ENCODE measurements at places on chromosomes 6 and 20. TPM values are rescaled to one million over a fixed set of nuclear protein-coding genes. Genes with fewer than 3 reads are reported as not detected.

DNA sequence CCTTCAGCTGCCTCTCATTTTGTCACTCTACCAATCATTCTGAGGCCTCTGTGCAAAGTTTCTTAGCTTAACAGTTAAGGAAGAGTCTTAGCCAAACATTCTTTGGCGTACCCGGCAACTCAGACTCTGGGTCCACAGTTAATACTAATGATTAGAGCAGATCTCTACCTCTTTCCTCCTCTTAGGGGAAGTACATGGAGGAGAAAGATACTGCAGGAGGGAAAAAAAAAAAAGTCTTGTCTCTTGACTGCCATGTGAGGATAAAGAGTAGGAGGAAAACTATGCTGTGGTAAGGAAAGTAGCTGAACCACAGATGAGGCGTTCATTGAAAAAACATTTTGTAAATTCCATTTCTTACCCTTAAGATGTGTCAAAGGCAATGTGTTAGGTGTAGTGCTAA lies 44.0 kb upstream of the MARCKS start:
- peak; percentile 54 for DNase-seq
- peaks cover 18% of the 10 kb centered on the region for H3K4me1 ChIP-seq
- peak overlapping the region; percentile 95 for H3K27ac ChIP-seq
- no peaks in the 10 kb centered on the region for H3K27me3 ChIP-seq

DNA sequence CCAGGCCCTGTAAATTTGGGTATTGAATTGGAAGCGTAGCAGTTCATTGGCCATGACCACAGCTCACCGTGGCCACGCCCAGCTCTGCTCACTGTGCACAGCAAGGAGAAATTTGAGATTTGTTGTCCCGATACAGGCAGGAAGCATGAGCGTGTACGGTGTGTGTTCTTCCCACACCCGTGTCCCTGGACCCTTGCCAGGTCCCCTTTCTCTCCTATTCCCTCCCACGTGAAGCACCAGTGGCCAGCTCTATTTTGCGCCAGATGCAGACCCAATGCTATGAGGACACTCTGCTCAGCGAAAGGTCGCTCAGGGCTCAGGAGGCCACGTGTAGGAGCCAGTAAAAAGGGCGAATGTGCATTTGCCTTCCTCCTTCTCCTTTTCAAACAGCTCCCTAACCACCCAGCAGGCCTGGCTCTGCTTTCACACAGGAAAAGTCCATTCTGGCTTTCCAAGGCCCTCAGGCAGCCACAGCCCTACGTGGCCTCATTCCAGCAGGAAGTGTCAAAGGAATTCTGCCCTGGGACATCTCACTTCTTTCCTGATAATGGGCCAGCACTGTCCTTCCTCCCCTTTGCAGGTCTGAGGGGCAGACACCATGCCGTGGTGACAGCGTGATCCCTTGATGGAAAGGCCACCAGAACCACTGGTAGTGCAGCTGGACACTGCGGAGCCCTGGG lies 499.2 kb upstream of the CDH4 start:
- H3K36me3 ChIP-seq: no peaks in the 10 kb centered on the region
- no peak for DNase-seq
- no peak overlapping the region for H3K27ac ChIP-seq
- no peaks in the 10 kb centered on the region for H3K4me1 ChIP-seq
- no peak overlapping the region for H3K4me3 ChIP-seq

DNA sequence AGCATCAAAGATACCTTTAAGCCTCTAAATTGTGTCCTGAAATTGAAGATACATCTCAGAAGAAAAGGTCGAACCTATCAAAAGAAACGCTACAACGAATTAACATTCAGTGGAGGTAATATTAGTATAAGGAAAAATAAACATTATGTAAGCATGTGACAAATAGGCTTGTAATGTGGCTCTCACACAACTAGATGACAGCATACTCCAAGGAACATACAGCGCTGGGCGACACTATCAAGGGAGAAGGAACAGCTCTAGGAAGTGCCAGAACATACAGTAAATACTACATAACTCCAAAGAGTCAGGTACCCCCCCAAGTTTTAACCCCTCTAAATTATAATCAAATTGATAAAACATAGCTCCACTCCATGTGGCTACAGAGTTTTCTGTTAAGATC lies 103.5 kb downstream of the LAMP5 start:
- no peak overlapping the region for H3K27ac ChIP-seq
- H3K27me3 ChIP-seq: peaks cover 29% of the 10 kb centered on the region
- H3K36me3 ChIP-seq: no peaks in the 10 kb centered on the region
- peak; percentile 66 for DNase-seq
- no peak overlapping the region for H3K4me3 ChIP-seq
- H3K4me1 ChIP-seq: peaks cover 6% of the 10 kb centered on the region

DNA sequence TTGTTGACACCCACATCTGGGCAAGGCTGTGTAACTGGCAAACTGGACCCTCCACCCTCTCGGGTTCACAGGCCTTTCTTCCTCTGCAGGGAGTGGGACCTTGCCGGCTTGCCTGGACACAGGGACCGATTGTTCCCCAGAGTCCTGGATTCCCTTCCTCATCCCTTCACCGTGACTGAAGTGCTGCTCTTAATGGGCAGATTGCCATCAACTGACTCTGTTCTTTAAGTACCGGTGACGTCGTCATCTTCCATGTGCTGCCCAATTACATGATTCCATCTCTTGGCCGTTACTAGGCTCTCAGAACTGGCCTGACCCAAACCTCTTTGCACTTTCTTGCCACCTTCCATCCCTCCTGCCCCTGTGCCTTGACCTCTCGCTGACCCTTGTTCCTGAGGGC lies 85.4 kb downstream of the EYA4 start:
- H3K4me1 ChIP-seq: no peaks in the 10 kb centered on the region
- DNase-seq: peak; percentile 30
- no peaks in the 10 kb centered on the region for H3K27me3 ChIP-seq
- no peak overlapping the region for H3K27ac ChIP-seq
- H3K36me3 ChIP-seq: no peaks in the 10 kb centered on the region

The OVOL2 gene
- not detected for total RNA-seq

DNA sequence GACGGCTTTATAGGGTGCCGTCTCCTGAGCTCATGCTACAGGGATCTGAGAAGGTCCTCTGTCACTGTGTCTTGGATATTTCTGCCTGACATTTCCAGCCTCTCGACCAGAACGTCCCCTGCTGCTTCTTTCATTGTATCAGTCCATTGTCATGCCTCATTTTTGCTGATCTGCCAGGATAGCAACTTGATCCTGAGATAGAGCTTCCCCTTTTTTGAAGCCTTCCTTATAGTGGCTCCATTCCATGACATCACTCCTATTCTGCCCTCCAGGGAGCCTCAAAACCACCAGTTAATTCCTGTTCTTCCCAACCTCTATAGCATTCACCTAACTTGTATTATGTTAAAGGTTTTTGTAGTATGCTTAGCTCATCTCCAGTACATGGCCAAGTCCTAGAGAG lies 431.8 kb upstream of the NOX3 start:
- H3K27me3 ChIP-seq: no peaks in the 10 kb centered on the region
- no peaks in the 10 kb centered on the region for H3K4me1 ChIP-seq
- H3K36me3 ChIP-seq: no peaks in the 10 kb centered on the region

The DEFB126 gene
- total RNA-seq: not detected

DNA sequence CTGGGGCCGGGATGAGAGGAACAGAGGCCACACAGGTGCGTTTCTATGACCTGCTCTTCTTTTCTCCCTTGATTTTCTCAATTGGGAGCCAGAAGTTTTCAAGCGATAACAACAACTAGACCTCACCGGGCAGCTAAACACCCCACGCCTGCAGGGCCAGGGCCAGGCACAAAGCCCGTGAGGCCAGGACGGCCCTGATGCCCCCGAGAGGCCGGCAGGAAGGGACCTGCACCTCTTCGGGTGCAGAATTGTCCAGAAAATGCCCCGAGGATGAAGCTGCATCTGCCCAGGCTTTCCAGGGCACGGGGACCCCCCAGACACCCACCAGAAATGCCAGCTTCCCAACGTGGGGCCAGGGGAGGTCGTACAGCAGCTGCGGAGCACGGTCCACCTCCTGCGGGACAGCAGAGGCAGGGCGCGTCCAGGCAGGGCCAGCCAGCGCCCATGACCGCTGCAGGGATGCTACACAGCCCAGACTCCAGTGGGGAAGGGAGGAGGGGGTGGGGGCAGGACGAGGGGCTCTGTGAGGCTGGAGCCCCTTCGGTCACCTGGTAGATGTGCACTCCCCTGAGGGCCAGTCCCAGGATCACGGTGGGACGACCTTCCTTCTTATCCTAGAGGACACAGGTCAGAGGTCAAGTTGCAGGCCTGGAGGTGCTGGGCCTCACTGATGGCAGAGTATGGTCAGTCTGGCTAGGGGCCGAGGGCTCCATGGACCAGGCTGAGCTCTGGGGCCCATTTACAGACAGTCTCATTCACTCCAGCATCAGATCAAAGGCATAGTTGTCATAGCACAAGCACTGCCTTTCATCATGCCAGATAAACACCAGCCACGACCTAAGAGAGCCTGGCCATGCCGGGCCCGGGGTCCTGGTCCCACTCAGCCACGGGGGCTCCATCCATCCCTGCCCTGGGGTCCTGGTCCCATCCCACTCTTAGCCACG lies 16.4 kb downstream of the FRMD1 start:
- H3K27me3 ChIP-seq: no peaks in the 10 kb centered on the region
- H3K27ac ChIP-seq: no peak overlapping the region
- no peak overlapping the region for H3K4me3 ChIP-seq
- H3K4me1 ChIP-seq: no peaks in the 10 kb centered on the region
- no peaks in the 10 kb centered on the region for H3K36me3 ChIP-seq

The SMPDL3A gene
- total RNA-seq: 22.7 TPM

- H3K4me3 ChIP-seq: no peak overlapping the region
- H3K27ac ChIP-seq: no peak overlapping the region
- H3K36me3 ChIP-seq: no peaks in the 10 kb centered on the region
- peaks cover 20% of the 10 kb centered on the region for H3K4me1 ChIP-seq
- peaks cover 2% of the 10 kb centered on the region for H3K27me3 ChIP-seq
- no peak for DNase-seq
Measured at GRCh38 chr6:89032599-89032998, 48.0 kb upstream of the PNRC1 start.

DNA sequence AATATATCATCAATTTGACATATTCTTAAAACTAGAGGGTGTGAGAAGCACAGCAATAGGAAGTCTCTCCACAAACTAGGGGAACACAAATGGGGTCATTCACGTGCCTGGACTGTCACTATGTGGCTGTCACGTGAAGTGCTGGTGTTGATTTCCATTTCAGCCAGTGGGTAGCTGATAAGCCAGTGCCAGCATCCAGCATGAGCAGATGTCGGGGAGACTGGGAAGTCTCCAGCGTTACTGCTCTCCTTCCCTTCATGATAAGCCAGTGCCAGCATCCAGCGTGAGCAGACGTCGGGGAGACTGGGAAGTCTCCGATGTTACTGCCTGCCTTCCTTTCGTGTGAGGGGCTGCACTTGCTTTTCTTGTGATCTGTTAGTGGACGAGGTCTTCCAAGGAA lies 5.6 kb upstream of the SLC17A9 start:
- no peak overlapping the region for H3K4me3 ChIP-seq
- H3K4me1 ChIP-seq: no peaks in the 10 kb centered on the region

- peaks cover 38% of the 10 kb centered on the region for H3K4me1 ChIP-seq
- no peaks in the 10 kb centered on the region for H3K36me3 ChIP-seq
- H3K27me3 ChIP-seq: no peaks in the 10 kb centered on the region
- no peak overlapping the region for H3K27ac ChIP-seq
Measured at GRCh38 chr20:25546048-25546447, 39.3 kb downstream of the NINL start.

GRCh38 chr6:109282756-109283155 lies 99.5 kb downstream of the CD164 start:
- H3K27ac ChIP-seq: no peak overlapping the region
- peaks cover 22% of the 10 kb centered on the region for H3K27me3 ChIP-seq
- DNase-seq: no peak
- H3K4me3 ChIP-seq: no peak overlapping the region
- no peaks in the 10 kb centered on the region for H3K4me1 ChIP-seq

The CTAGE9 gene
- total RNA-seq: not detected

DNA sequence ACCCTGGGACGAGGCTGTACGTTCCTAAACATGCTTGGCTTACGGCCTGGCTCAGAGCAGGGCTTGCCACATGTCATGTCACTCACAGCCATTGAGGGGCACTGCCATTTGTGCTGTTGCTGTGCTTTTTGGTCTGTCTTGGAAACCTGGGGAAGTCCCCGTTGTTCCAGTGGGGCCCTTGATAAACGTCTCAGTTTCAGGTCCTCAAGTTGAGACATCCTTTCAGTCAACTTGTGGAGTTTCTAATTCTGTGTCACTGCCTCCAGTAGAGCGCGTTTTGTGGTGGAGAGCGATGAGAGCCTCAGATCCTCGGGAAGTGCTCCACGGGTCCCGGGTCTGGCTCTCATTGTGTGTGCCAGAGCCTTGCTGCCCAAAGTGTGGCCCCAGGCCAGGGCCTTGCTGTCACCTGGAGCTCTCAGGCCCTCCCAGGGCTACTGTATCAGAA lies 43.0 kb upstream of the CCR6 start:
- no peak overlapping the region for H3K4me3 ChIP-seq
- no peak overlapping the region for H3K27ac ChIP-seq
- no peaks in the 10 kb centered on the region for H3K27me3 ChIP-seq
- H3K4me1 ChIP-seq: no peaks in the 10 kb centered on the region
- DNase-seq: no peak

The TFAP2D gene
- not detected for total RNA-seq

GRCh38 chr6:474453-475185 lies 83.1 kb downstream of the IRF4 start:
- H3K4me3 ChIP-seq: no peak overlapping the region
- DNase-seq: no peak
- H3K27me3 ChIP-seq: peaks cover 6% of the 10 kb centered on the region
- H3K4me1 ChIP-seq: no peaks in the 10 kb centered on the region
- H3K36me3 ChIP-seq: no peaks in the 10 kb centered on the region
- H3K27ac ChIP-seq: no peak overlapping the region

The TSPO2 gene
- total RNA-seq: not detected

- peaks cover 25% of the 10 kb centered on the region for H3K4me1 ChIP-seq
- H3K4me3 ChIP-seq: peak within 1 kb of the TSS; percentile 93
- H3K36me3 ChIP-seq: peaks cover 4% of the 10 kb centered on the region
- no peaks in the 10 kb centered on the region for H3K27me3 ChIP-seq
- H3K27ac ChIP-seq: peak within 1 kb of the TSS; percentile 100
- peak; percentile 96 for DNase-seq
Measured at GRCh38 chr20:543369-544152, at the start of gene CSNK2A1. CSNK2A1 (minus strand) TSS chr20:543790; CDS start chr20:508551, 35,239 bp downstream.

GRCh38 chr20:19995220-19995863 lies 21.8 kb upstream of the NAA20 start:
- peak; percentile 46 for DNase-seq
- peak overlapping the region; percentile 95 for H3K27ac ChIP-seq
- peaks cover 45% of the 10 kb centered on the region for H3K36me3 ChIP-seq
- H3K4me3 ChIP-seq: no peak overlapping the region

The CLPSL1 gene
- total RNA-seq: not detected

DNA sequence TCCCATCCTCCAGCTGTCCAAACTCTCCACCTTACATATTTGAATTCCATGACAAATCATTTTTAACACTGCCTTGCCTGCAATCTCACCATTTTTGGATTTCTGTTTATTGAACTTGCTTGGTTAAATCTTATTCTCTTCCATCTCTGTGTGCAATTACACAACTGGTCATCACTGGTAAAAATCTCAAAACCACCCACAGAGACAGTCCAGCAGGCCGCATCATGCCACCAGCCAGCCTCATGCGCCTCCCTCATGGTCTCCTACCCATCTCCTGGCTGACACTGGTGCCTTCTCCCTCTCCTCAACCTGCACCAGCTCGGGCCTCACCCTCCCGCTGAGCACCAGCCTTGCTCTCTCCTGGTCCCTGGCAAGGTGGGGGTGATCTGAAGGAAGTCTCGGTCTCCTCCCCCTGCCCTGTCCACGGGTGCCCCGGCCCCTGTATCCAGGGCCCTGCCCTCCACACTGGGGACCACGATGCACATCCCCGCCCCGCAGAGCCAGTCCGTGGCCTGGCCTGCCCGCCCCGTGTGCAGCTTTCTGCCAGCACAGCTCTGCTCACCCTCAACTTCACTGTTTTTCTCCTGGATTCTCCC lies 92.0 kb downstream of the THBS2 start:
- peaks cover 12% of the 10 kb centered on the region for H3K36me3 ChIP-seq
- no peak overlapping the region for H3K4me3 ChIP-seq
- H3K27me3 ChIP-seq: no peaks in the 10 kb centered on the region
- peak overlapping the region; percentile 99 for H3K27ac ChIP-seq
